PC-9 (cell line): ENCODE measurements at places on chromosomes 6 and 20.

DNA sequence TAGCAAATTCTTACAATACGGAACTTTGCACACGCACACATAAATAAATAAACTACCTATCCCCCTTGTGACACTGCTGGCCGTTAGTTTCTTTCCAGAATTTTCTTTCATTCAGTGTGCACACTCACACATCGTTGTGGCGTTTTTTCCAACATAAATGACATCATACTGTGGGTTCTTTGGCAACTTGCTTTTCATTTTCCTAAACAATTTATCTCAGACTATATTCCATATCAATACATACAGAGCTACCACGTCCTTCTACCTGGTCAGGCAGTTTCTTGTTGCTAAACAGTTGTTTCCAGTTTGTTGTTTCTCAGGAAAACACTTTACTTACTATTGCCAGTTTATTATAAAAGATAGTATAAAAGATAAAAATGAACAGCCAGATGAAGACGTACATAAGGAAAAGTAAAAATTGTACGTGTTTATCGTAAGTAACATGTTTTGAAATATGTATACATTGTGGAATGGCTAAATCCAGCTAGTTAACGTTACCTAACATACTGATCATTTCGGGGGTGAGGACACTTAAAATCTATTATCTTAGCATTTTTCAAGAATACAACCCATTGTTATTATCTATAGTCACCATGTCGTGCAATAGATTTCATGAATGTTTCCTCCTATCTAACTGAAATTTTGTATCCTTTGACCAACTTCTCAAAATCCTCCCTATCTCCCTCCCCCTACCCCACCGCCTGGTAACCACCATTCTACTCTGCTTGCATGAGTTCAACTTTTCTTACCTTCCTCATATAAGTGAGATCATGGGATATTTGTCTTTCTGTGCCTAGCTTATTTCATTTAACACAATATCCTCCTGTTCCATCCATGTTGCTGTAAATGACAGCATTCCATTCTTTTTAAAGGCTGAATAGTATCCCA lies 1.2 kb upstream of the TP53RK start:
- no peak for DNase-seq

DNA sequence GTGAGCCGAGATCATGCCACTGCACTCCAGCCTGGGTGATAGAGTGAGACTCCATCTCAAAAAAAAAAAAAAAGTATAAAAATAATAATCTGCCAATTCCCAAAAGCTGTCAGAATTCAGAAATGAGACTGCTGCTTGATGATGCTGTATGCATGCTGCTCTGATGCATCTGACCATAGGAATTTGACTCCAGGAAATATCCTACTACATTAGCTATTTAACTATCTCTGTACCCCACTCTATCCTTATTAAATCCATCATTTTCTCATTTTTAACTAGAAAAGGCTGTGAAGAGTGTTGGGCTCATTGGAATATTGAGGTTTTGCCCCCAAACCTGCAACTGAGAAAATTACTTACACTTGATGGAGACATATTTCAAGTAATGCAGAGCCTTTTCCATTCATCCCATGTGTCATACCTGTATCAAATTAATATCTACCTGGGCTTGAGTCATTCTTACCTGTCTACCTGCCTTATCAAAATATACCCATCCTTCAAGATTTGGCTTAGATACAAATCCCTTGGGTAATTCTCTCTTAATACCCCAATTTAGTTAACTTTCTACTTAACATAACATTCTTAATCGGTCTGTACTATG lies 135.2 kb upstream of the PREP start:
- DNase-seq: no peak

DNA sequence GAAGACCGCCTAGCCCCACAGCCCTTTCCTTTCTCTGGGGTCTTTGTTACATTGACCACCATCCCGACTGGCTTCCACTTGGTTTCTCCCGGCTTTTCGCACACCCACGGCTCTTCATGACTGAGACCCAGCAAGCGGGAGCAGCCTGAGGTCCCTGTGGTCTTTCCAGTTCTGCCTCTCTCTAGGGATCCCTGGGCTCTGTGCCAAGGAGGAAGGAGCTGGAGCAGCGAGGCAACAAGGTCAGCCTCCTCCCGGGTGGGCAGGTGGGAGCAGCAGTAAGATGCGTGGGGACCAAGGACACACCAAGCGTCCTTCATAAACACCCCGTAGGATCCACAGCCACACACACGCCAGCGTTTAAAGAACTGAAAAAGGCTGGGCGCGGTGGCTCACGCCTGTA lies 29.6 kb upstream of the MRGBP start:
- peak; percentile 85 for DNase-seq

DNA sequence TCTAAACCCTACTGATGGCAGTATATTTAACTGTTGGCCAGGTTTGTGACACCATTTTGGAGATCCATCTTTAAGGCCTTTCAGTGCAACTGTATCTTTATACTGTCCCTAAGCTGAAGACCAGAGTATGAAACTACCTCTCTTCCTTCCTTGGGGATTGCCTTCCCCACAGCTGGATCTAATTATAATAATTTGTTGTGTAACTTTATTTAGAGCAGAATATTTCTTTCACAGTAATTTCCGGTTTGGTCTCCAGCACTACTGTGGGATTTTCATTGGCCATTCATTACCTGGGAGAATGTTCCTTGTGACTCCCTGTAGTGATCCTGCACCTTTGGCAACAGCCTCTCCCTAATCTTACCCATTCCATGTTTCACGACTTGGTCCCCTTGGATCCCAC lies 75.2 kb downstream of the AKAP7 start:
- no peak for DNase-seq

GRCh38 chr6:16700202-16700915 lies 60.9 kb downstream of the ATXN1 start:
- no peak for DNase-seq

DNA sequence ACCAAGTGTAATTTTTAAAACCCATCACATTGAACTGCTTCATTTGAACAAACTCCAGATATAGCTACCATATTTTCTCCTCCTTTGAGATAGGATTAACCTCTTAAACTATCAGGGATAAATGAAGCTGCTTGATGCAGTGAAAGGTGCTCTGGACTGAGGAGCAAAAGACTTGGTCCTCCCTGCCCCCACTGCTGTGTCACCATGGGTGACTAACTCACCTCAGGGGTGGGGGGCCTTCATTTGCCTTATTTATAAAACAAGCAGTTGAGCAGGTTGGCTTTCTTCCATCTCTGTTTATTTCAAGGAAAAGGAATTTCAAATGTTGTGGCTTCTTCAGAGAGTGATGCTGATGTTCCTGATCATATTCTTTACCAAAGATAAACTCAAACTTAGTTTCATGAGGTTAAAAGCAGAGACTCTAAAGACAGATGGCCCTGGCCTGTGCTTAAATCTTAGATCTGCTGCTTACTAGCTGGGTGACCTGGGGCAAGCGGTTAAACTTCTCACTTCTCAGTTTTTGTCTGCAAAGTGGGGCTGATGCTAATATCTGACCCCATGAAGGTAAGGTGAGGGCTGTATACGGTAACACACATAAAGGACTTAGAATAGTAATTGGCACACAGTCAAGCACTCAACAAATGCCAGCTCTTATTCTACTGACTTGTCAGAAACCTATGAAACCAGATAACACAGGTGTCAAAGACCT lies 50.5 kb downstream of the FHL5 start:
- DNase-seq: no peak

GRCh38 chr6:32816746-32817204 lies at the start of gene HLA-DOB:
HLA-DOB (minus strand) TSS chr6:32817002; CDS start chr6:32816951, 51 bp downstream.
- DNase-seq: peak; percentile 89

GRCh38 chr20:58243653-58244410 lies 15.4 kb upstream of the ANKRD60 start:
- DNase-seq: no peak

GRCh38 chr6:27795697-27796494 lies 116.3 kb downstream of the OR2B2 start:
- peak; percentile 87 for DNase-seq

DNA sequence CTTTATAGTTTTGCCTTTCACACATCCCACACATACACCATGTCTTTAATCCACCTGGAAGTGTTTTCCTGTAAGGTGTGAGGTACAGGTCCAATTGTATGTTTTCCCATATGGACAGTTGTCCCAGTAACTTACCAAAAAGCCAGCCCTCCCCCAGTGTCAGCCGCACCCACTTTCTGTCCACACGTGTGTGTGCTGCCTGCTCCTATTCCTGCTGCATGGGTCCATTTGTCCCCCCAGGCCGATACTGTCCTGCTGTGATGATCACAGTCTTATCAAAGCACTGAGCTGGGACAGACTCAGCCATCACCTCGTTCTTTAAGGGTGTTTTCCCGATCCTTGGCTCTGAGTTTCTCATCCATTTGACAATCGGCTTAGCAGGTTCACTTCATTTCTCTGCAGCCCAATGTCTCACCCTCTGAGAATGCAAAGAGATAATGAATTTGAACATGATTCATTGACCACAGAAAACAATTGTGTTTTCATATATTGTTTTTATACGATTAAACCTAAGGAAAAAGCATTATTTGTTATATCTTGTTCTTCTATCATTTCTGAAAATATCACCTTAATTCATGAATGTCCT lies 9.6 kb downstream of the VSX1 start:
- DNase-seq: peak; percentile 68

- no peak for DNase-seq
Measured at GRCh38 chr6:2488578-2488977, 243.2 kb upstream of the GMDS start.

DNA sequence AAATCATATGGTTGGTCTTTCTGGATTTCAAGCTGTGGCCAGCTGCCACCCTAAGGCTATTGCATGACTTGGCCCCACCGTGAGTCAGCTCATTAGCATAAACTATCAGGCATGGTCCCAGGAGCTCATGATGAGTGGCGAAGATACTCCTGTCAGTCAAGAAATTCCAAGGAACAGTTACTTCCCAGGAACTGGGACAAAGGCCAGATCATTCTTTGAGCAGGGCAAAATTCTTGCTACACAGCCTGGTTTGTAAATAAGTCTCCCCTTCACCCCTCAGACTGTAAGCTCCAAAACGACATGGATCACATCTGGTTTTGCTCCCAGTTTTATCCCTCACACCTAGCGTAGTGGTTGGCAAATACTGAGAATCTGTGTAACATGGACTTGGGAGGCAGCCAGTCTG lies 33.0 kb upstream of the KIAA1586 start:
- no peak for DNase-seq

GRCh38 chr6:16540804-16541752 lies 220.2 kb downstream of the ATXN1 start:
- DNase-seq: no peak

DNA sequence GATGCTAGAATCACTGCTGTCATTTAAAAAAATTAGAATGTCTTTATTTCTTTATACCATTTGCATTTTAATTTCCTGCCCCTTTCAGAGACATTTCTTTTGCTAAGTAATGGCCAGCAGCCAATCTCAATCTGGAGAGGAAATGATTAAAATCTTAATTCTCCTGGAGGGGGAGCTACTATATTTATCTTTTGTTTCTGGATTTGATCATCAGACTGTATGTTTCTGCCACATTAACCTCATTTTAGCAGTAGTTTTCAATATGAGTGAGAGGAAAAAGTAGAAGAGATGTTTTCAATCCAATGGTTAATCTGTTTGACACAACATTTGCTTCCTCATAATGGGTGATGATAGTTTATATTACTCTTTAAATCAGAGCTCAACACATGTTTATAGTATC lies 138.0 kb downstream of the FUT9 start:
- DNase-seq: no peak

GRCh38 chr20:44583157-44583556 lies 778 bp downstream of the PKIG start:
- DNase-seq: no peak

GRCh38 chr6:28657769-28658465 lies 132.2 kb downstream of the GPX5 start:
- DNase-seq: peak; percentile 49

DNA sequence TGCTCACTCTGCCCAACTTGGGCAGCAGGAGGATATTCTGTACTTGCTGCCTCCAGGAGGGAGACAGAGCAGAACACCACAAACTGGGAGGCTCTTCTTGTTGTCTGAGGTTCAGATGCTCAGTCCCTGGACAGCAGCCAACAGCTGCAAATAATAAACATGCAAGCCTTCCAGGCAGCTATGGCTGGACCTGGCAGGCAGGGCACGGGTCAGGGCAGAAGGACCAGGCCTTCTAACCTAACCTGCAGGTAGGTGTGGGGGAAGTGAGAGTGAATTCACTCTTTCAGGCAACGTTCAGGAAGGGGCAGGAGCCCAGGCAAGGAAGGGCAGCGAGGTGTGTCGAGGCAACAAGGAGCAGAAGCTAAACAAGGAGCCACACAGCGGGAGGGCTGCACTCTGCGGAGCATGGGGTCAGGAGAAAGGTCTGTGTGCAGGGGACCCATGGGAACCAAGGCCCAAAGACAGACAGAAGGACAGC lies 31.5 kb downstream of the NINL start:
- no peak for DNase-seq

DNA sequence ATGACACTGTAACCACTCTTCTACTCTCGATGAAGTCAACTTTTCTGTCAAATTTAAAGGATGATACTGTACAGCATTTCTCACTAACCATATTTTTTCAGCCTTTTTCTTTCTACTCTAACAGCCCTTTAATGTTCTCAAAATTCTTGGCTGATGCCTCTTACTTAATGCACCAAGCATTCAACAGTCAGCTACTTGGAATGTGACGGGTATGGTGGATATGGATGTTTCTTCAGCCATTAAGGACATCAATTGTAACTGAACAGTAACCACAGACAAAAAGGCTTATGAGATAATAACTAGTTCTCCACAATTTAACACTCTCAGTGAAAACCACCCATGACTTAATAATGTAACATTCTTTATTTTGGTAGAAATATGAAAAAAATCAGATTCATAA lies 467.2 kb upstream of the ZNF337 start:
- DNase-seq: peak; percentile 10

DNA sequence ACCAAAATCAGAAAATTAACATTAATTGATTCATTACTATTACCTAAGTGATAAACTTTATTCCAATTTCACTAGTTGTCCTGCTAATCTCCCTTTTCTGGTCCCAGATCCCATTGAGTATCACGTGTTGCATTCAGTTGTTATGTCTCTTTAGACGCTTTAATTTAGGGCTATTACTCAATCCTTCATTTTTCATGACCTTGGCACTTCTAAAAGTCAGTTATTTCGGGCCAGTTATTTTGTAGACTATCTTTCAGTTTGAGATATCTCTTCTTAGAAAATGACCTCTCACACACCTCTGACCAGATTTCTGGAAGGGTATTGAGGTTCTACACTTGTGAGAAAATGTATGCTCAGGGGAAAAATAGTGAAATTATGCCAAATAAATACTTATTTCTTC lies 34.0 kb upstream of the TASP1 start:
- no peak for DNase-seq
